ENCODE measurements at places on chromosomes 1 and 21. TPM values are rescaled to one million over a fixed set of nuclear protein-coding genes. Genes with fewer than 3 reads are reported as not detected.

DNA sequence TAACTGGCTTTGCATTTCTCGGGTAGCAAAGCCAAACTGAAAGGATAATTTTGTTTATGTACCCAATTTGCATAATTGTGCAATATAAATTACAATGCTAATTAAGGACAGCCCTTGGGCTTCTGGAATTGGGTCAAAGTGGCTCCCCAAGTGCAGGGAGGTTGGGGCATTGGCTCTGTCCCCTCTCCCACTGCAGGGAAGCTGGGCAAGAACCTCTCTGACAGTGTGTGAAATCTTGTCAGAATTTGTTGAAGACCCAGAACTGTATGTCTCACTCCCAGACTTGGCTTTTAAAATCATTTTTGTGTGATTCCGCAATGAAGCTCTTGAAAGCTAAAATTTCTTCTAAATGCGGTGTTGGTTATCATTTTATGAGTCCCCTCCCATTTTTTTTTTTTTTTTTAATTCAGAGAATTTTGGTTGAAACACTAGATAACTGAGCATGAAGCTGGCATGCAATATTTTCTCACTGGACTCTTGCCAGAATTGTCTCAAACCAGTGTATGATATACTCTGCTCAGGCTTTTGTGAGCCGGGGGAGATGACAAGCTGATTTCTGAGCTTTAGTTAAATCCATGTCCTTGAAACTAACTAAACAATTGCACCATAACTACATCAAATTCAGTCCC lies 878.9 kb upstream of the CXADR start:
- no peak overlapping the region for H3K4me3 ChIP-seq
- no peaks in the 10 kb centered on the region for H3K27me3 ChIP-seq
- no peaks in the 10 kb centered on the region for H3K4me1 ChIP-seq
- H3K36me3 ChIP-seq = no peaks in the 10 kb centered on the region
- H3K27ac ChIP-seq = no peak overlapping the region
- no peak for DNase-seq

- no peaks in the 10 kb centered on the region for H3K36me3 ChIP-seq
- H3K27me3 ChIP-seq = no peaks in the 10 kb centered on the region
- DNase-seq = no peak
- H3K4me3 ChIP-seq = no peak overlapping the region
- no peaks in the 10 kb centered on the region for H3K4me1 ChIP-seq
- no peak overlapping the region for H3K27ac ChIP-seq
Measured at GRCh38 chr1:22431965-22432364, 19.7 kb upstream of the ZBTB40 start.

- H3K4me1 ChIP-seq = peaks cover 11% of the 10 kb centered on the region
- DNase-seq = peak; percentile 35
- H3K27ac ChIP-seq = no peak overlapping the region
Measured at GRCh38 chr1:67853704-67854103, 20.4 kb upstream of the GNG12 start.

CLDN19 gene
- total RNA-seq = not detected

DNA sequence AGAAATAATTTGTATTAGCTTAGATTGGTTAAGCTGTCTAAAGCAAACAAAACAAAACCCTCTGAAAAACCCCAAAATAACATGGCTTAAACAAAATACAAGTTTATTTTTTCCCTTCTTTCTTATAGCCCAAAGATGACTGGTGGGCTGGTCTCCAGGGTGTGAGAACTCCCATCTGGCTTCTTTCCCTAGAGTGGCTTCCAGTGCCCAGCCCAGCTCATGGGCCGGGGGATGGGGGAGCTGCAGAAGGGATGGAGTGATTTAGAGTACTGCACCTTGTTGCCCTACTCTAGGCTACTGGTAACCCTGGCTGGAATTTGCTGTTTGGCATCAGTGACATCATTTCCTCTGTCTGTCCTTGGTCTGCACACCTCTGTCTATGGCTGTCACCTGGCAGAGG lies 223.0 kb downstream of the PBX1 start:
- no peak overlapping the region for H3K27ac ChIP-seq
- no peaks in the 10 kb centered on the region for H3K36me3 ChIP-seq
- DNase-seq = no peak
- no peaks in the 10 kb centered on the region for H3K27me3 ChIP-seq

MAEL gene
- total RNA-seq = not detected

IGSF3 gene
- total RNA-seq = 5.4 TPM

- no peak overlapping the region for H3K4me3 ChIP-seq
- DNase-seq = no peak
- no peak overlapping the region for H3K27ac ChIP-seq
Measured at GRCh38 chr1:3663999-3664699, 11.8 kb downstream of the TP73 start.

DNA sequence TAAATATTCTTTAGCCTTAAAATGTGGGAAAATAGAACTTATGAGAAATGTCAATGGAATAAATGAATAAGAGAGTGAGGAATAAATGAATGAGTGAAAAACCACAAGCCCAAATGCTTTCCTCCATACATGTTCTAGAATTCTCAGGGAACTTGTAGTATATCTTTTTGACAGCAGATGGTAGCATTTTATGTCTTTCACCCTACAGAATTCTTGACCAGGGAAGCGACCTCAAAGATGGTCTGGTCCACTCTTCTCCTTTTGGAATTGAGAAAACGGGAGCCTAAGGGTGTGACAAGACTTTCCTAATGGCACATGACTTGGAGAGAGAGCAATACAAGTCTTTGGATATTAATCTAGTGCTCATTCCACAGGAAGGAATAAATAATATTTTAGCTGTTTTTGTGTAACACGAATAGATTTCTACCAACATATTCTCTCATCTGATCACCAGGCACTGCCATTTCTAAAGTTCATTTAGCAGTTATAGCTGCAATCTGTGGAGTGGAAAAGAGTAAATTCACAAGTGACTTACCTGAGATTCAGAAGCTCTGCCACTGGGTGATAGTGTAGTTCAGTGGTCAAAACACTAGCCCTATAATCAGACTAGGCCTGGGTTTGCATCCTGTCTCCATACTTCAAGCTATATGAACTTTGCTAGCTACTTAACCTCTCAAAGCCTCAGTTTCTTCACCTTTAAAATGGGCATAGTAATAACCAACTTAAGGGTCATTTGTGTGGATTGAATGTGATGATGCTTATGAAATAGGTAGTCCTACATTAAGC lies 15.0 kb upstream of the F5 start:
- no peak overlapping the region for H3K27ac ChIP-seq
- DNase-seq = no peak
- H3K4me1 ChIP-seq = no peaks in the 10 kb centered on the region
- H3K4me3 ChIP-seq = no peak overlapping the region
- H3K36me3 ChIP-seq = no peaks in the 10 kb centered on the region
- H3K27me3 ChIP-seq = no peaks in the 10 kb centered on the region

ENAH gene
- total RNA-seq = 27.8 TPM

BTBD8 gene
- 3.1 TPM for total RNA-seq

DNA sequence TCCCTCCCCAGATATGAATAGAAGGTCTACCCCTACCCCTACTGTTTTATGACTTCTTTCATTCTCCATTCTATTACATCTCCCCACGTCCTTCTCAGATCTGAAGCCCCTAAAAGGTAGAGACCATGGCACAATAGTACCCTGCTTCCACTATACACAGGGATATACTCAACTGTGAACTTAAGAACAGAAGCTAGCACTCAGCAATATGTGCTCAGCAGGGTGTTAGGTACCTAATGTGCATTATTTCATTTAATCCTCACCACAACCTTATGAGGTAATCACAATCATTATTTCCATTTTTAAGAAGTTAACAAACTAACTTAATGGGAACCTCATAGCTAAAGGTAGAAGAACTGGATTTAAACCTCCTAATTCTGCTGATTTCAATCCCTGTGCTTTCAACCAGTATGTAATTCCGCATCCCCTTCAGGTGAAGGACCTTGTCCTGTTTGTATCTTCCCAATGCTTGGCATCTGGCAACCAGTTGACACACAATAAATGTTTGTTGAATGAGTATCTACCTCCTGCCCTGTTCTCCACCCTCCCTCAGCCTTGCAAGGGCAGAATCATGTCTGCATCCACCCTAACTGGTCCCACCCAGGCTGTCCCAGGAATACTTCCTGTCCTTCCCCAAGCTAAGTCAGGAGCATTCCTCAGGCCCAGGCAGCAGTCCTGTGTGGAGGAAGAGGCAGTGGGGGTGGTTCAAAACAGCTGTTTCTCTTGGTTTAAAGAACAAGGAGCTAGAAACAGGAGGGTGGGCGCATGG lies 6.5 kb downstream of the DENND2D start:
- DNase-seq = no peak
- H3K4me1 ChIP-seq = peaks cover 15% of the 10 kb centered on the region
- H3K4me3 ChIP-seq = no peak overlapping the region
- peaks cover 7% of the 10 kb centered on the region for H3K36me3 ChIP-seq
- H3K27ac ChIP-seq = no peak overlapping the region

GRCh38 chr1:100482167-100482566 lies 55.8 kb upstream of the GPR88 start:
- no peaks in the 10 kb centered on the region for H3K36me3 ChIP-seq
- H3K27me3 ChIP-seq = no peaks in the 10 kb centered on the region
- peaks cover 6% of the 10 kb centered on the region for H3K4me1 ChIP-seq
- DNase-seq = no peak

GRCh38 chr1:79388694-79389361 lies 382.3 kb upstream of the ADGRL4 start:
- no peak overlapping the region for H3K4me3 ChIP-seq
- H3K36me3 ChIP-seq = no peaks in the 10 kb centered on the region
- no peak overlapping the region for H3K27ac ChIP-seq
- H3K4me1 ChIP-seq = no peaks in the 10 kb centered on the region
- no peak for DNase-seq

PDZK1IP1 gene
- total RNA-seq = 49.6 TPM

- H3K36me3 ChIP-seq = no peaks in the 10 kb centered on the region
- no peaks in the 10 kb centered on the region for H3K27me3 ChIP-seq
- no peak overlapping the region for H3K27ac ChIP-seq
Measured at GRCh38 chr1:247906504-247907047, 11.2 kb downstream of the OR2W3 start.

- no peaks in the 10 kb centered on the region for H3K27me3 ChIP-seq
- H3K36me3 ChIP-seq = no peaks in the 10 kb centered on the region
- H3K27ac ChIP-seq = no peak overlapping the region
- DNase-seq = no peak
- no peak overlapping the region for H3K4me3 ChIP-seq
Measured at GRCh38 chr1:158310623-158311022, 20.7 kb downstream of the CD1B start.

DNA sequence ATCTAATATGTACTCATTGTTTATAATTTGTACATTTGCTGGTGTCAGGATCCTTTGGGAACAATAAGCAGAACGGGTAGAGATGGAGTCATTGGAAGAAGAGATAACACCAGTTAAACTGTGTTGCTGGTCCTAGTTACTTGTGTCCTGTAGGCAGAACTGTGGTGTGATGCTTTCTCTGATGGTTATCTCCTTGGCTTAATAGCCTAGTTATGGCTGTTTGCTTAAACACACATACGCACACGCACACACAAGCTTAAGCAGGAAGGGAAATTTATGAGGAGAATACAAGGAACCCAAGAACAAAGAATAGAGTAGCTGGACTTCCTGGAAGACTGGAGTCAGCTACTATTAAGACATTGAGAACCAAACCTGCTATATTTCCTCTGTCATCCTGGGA lies 5.7 kb upstream of the PKN2 start:
- no peak overlapping the region for H3K27ac ChIP-seq
- no peaks in the 10 kb centered on the region for H3K36me3 ChIP-seq
- H3K27me3 ChIP-seq = no peaks in the 10 kb centered on the region
- no peak for DNase-seq
- H3K4me3 ChIP-seq = no peak overlapping the region

DNA sequence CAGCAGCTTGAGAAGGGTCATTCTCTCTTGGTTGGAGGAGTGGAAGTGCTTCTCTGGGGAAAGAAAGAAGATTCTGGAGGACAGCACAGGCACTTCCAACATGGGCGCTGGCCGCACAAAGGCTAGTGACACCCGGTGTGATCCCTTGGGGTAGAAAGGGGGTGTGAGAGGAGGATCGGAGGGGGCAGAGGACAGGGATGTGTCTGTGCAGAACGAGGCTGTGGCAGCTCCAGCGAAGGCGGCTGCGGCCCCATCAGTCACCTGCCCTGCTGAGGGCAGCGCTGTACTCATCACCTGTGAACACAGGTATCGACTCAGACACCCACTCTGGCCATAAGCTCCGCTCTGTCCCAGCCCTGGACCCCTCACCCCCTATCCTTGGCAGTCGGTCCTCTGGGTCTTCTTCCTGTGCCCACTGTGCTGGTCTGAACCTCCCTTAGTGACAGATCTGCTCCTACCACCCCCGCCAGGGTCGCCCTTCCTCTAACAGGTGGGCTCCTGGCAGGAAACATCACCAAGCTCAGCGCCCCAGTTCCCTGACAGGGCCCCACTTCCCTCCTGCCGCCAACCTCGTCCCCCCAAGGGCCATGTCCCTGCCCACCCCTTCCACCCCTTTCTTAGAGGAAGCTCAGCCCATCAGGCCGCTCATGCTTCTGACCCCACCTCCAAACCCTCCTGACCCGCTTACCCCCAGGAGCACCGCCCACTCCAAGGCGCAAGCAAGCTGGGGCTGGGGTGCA lies 20.1 kb downstream of the TP73 start:
- no peak for DNase-seq
- H3K36me3 ChIP-seq = no peaks in the 10 kb centered on the region
- peaks cover 10% of the 10 kb centered on the region for H3K4me1 ChIP-seq
- H3K27ac ChIP-seq = no peak overlapping the region

GRCh38 chr1:11761988-11762406 lies at the start of gene C1orf167:
C1orf167 (plus strand) TSS chr1:11762193; CDS start chr1:11764401, 2,208 bp downstream.
- H3K4me1 ChIP-seq = no peaks in the 10 kb centered on the region
- H3K27me3 ChIP-seq = no peaks in the 10 kb centered on the region
- no peak for DNase-seq
- H3K4me3 ChIP-seq = no peak within 1 kb of the TSS
- no peak within 1 kb of the TSS for H3K27ac ChIP-seq
- H3K36me3 ChIP-seq = no peaks in the 10 kb centered on the region

DNA sequence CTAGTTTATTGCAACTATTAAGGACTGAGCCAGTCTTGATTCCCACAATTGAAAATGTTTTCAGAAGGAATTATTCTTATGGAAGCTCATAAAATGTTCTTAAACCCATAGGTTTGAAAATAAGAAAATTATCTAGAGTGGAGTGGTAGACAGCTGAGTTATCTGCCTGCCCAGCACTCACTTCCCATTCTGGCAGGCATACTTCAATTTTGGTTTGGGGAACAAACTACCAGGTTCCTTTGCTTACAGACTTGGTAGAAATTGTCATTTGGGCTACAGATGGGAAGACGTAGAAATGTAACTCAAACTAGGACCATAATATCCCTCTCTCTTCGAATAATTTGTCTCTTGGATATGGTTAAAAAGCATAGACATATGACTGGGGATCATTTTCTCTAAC lies 18.4 kb downstream of the JUN start:
- no peaks in the 10 kb centered on the region for H3K36me3 ChIP-seq
- H3K4me3 ChIP-seq = no peak overlapping the region
- H3K27ac ChIP-seq = no peak overlapping the region
- no peaks in the 10 kb centered on the region for H3K4me1 ChIP-seq
- no peak for DNase-seq
- no peaks in the 10 kb centered on the region for H3K27me3 ChIP-seq

SUCO gene
- total RNA-seq = 79.8 TPM

DYNLT4 gene
- total RNA-seq = 0.28 TPM
